ENCODE measurements at places on chromosomes 2 and 18. TPM values are rescaled to one million over a fixed set of nuclear protein-coding genes. Genes with fewer than 3 reads are reported as not detected.

CNGA3 gene
- not detected for total RNA-seq

ACVR1C gene
- 2.1 TPM for total RNA-seq

CCL20 gene
- total RNA-seq = 3.5 TPM

REG1B gene
- not detected for total RNA-seq

EVX2 gene
- not detected for total RNA-seq

CYP1B1 gene
- 1.8 TPM for total RNA-seq

CAVIN2 gene
- not detected for total RNA-seq

PRKAG3 gene
- total RNA-seq = not detected

STEAP3 gene
- 20.4 TPM for total RNA-seq

DNA sequence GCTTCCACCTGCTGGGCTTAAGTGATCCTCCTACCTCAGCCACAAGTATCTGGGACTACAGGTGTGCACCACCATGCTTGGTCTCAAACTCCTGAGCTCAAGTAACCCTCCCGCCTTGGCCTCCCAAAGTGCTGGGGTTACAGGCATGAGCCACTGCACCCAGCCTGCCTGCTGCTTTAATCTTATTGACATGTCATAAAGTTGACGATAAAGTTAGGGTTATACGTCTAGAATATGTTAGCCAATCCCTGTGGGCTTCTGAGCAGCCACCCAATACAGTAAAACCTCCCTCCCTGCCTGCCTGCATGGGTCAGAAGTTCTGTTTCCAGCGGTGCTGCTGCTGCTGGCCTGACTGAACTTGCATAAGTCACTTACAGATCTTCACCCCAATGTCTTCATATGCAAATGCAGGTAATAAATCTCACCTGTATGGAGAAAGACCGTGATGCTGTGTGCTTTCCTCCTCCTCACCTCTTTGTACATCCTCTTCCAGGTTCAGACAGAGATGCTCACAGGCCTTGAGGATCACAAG lies 30.1 kb downstream of the TGIF1 start:
- no peak overlapping the region for H3K4me3 ChIP-seq
- H3K27ac ChIP-seq = no peak overlapping the region
- DNase-seq = no peak
- H3K4me1 ChIP-seq = peaks cover 8% of the 10 kb centered on the region

- H3K36me3 ChIP-seq = no peaks in the 10 kb centered on the region
- H3K4me3 ChIP-seq = no peak overlapping the region
- no peak for DNase-seq
- H3K27me3 ChIP-seq = no peaks in the 10 kb centered on the region
- peaks cover 11% of the 10 kb centered on the region for H3K4me1 ChIP-seq
- no peak overlapping the region for H3K27ac ChIP-seq
These were observed 434.7 kb downstream of the PTPRM start for GRCh38 chr18:8001711-8002301.

All from Caco-2 (cell line).